ENCODE measurements at places on chromosomes 3 and 15.

DNA sequence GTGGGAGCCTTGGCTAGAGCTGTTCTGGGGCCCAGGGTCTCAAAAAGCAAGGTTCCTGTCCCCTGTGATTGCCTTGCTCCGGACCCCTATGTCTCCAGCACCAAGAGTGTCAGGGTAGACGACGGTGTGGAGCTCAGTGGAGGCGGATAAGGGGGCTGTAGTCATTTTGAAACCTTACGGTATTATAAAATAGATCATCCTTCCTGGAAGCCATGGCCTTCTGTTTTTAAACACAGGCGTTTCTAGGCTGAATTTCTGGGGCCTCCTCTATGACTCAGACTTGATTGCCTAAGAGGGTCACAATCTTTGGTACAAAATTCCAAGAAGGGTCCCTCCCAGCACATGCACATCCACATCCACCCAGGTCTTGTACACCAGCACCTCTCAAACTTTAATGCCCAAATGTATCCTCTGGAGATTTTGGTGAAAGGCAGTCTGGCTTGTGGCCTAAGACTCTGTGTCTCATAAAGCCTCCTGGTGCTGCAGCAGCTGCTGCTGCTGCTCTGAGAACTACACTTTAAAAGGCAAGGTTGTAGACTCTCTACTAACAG lies 70.5 kb upstream of the XCR1 start:
- peak; percentile 89 for DNase-seq

DNA sequence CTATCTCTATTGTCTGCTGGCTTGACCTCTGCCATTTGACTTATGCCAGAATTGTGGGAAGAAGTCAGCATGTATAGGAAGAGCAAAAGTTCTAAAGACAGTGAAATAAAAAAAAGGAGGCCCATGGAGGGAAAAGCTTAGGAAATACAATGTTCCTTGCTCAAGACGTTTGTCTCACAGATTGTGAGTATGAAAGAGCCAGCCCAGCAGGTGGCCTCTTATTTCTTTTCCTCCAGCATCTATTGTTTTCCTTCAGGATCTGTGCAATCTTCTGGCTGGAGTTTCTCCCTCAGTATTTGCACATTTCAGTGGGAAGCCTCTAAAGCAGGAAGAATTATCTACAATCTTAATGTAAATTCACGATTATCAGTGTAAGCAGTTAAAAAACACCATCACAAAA lies 43.7 kb downstream of the ZDHHC3 start:
- no peak for DNase-seq

DNA sequence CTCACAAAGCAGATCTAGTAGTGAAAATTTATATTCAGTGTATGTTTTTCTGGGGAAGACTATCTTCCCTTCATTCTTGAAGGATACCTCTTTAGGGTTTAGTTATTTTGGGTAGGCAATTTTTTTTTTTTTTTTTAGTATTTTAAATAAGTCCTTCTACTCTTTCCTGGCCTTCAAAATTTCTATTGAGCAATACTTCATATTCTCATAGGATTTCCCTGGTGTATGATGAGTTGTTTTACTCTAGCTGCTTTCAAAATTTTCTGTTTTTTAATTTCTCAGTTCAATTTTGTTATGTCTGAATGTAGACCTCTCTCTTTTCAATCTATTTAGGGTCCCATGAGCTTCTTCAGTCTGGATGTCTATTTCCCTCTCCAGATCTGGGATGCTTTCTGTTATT lies 74.3 kb upstream of the PLSCR4 start:
- DNase-seq, result no peak

DNA sequence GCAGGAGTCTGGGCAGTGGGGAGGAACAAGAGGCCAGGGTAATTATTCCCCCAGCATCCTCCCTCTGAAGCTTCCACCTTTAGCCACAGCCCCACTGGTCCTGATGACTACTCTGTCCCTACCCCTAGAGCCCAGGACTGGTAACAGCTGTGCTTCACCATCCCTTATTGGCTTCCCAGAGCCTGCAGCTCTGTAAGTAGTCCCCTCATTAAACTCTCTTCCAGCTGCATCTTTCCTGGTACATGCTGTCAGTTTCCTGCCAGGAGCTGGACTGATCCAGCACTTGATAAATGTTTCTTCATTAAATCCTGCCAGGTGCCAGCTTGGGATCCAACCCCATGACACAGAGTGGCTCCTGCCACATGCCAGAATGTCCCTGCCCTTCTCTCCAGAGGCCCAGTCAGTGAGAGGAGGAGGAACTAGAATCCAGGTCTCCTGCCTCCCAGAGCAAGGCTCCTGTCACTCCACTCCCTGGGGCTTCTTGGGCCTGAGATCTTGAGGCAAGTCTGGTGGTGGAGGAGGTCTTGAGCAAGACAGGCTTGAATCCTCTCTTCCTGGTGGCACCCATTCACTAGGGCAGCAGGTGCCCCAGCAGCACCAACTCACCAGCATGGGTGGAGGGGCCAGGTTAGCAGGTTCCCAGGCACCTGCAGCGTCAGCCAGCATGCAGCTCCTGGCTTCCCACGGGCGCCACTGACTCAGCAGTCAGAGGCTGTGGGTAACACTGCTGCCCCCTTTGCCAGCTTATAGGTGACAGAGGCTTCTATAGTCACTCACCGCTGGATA lies 27.6 kb downstream of the FBXW12 start:
- DNase-seq, result no peak

- DNase-seq, result no peak
Observed at GRCh38 chr3:191138937-191139336, 60.1 kb upstream of the OSTN start.

DNA sequence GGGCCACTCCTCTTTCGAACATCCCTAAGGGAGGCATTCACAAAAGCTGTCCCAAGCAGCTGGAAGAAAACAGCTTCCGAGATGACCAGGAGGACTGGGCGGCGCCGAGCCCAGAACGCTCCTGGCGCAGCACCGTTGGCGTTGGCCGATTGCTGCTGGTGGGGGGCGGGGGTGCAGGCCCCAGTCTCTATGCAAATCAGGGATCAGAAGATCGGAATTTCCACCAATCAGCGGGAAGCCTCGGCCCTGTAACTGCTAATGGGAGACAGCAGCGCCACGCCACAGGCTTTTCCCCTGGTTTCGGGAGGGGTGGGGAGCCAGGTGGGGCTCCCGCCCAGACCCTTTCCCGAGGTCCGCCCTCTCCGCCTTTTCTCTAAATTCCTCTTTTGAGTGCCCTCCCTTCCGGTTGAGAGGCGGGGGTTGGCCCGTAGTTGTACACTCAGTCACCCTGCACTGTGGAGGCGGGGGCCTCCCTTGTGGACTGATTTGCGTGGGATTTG lies 27.0 kb downstream of the HMCES start:
- DNase-seq, result peak; percentile 73

GRCh38 chr3:30195352-30195751 lies 411.0 kb upstream of the TGFBR2 start:
- DNase-seq, result no peak

GRCh38 chr3:170081079-170081741 lies 43.4 kb downstream of the GPR160 start:
- DNase-seq, result peak; percentile 33

GRCh38 chr3:157832588-157832987 lies 273.6 kb downstream of the SHOX2 start:
- no peak for DNase-seq

GRCh38 chr3:32340039-32340438 lies 51.6 kb upstream of the CMTM7 start:
- peak; percentile 9 for DNase-seq

DNA sequence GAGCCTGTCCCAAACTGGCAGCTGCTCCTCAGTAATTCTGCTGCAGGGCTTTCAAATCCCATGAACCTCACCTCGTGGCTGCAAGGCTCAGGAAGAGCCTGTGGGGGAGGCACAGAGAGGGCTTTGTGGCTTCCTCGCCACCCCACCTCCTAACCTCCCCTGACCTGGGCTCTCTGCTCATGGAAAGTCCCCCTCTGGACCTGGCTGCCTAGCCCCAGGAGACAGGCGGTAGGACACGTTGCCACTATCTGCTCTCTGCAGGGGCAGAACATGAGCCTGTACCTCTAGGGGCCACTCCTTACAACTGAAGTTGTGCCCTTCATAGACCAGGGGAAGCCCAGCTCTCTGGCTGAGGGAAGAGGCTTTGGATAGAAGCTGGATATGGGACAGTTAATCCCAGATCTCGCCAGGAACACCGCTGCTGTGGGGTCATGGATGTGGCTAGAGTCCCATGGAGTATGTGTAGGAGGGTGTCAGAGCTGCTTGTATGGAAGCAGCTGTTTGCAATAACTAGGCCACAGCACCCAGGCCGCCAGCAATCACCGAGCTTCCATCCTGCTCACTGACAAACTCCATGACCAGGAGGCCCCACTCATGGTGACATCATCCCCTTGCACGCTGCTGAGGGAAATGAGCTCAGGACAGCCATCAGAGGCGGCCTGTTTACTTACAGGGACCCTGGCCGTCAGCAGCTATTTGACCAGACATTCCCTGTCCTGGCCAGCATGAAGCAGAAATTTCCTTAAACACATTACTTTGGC lies 34.0 kb upstream of the CILP start:
- no peak for DNase-seq

- peak; percentile 91 for DNase-seq
Observed at GRCh38 chr3:102979682-102980354, 545.0 kb downstream of the ZPLD1 start.

DNA sequence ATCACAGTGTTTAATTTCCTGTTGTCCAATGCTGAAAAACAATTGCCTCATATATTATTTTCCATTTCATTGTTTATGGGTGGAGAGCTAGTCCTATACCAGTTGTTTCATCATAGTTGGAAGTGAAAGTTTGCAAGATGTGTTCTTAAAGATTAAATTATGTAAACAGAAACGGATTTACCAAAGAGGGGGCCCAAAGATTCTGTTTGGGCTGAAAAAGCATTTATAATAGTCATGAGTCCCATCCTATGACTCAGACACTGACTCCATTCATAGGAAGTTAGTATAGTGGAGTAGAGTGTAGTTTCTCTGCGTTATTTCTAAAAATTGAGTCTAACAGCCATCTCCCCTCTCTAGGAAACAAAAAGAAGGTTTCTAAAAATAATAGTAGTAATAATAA lies 24.3 kb downstream of the NFKBIZ start:
- no peak for DNase-seq

DNA sequence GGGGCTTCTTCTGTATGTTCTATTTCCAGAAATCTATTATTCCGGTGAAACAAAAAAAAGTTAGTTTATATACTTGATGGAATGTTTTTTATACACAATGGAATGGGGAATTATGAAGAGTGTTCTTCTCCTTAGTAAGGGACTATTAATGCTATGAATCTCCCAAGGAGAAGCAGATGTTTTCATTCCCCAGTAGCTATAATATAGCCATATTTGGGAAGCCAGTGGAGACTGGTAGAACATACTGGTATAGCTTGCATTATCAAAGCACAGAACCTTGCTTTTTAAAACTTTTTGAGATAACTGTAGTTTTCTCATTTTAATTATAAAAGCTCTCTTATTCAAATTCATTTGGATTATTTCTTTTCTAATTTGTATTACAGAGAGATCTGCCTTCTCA lies 38.3 kb downstream of the ADGRG7 start:
- no peak for DNase-seq

GRCh38 chr3:184619369-184619768 lies 57.8 kb downstream of the EPHB3 start:
- no peak for DNase-seq

Measured in stromal cell of bone marrow (primary cell).